GM12891 (cell line): ENCODE measurements at places on chromosomes 16 and 17.
A peak's percentile ranks its signal among the peaks of the same experiment; 100 is the strongest.

DNA sequence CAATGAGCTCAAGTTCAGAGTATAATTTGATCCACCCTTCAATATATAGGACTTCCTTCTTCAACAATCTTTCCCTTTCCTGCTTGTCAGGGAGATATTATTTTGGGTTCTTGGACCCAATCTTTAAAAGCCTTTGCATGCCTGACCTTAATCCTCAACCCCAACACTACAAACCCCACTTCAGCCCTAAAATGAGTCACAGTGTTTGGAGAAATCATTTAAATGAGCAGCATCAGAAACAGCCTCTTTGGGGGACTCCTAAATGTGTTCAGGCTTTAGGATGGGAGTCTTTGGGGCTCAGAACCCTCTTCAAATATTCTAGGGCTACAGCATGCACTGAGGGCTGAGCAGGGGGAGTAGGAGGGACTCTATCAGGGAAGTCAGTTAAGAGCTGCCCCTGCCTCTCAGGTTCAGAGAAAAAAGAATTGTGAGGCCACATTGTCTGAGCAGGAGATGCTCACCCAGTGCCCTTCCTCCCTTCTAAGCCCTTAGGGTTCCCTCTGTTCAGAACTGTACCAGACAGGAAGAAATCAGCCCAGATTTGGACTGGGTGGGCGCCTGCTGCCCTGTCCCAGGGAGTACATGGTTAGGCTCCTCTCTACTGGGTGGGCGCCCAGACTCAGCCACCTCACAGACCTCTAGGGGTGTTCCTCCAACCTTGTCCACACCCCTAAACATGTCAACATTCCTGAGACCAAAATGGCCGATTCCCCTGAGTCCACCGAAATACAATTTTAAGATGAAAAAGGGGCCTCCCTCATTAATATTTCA lies 5.0 kb downstream of the NEUROD2 start:
- no peak for DNase-seq

DNA sequence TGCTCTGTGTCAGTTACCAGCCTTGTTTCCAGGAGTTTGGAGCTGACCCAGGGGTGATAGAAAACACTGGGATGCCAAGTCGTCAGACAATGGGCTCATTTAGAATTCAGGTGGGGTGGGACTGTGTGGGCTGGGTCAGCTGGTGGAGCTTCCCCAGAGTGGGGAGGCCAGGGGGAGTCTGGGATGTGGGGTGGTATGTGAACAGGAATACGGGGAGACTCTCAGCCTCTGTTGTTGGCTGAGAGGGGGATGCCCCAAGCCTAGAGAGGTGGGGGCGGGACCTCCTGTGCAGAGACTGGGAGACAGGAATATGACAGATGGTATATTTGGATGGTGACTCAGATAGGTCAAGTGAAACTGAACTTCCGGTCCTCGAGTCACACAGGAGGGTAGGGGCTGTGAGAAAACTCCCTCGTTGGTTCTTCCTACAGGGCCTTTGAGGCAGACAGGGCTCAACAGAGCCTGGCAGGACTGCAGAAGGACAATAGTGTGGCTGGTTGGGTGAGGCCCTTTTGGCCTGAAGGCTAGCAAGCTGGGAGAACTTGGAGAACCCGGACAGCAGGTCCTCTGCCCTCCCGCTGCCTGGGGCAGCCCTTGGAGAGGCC lies 23.7 kb downstream of the CDH1 start:
- peak; percentile 39 for DNase-seq

GRCh38 chr17:68861602-68862001 lies 93.6 kb downstream of the ABCA8 start:
- DNase-seq = no peak

- DNase-seq = no peak
Observed at GRCh38 chr17:75853433-75853832, 1.7 kb downstream of the WBP2 start.

GRCh38 chr17:65227637-65228036 lies 90.5 kb downstream of the RGS9 start:
- no peak for DNase-seq

DNA sequence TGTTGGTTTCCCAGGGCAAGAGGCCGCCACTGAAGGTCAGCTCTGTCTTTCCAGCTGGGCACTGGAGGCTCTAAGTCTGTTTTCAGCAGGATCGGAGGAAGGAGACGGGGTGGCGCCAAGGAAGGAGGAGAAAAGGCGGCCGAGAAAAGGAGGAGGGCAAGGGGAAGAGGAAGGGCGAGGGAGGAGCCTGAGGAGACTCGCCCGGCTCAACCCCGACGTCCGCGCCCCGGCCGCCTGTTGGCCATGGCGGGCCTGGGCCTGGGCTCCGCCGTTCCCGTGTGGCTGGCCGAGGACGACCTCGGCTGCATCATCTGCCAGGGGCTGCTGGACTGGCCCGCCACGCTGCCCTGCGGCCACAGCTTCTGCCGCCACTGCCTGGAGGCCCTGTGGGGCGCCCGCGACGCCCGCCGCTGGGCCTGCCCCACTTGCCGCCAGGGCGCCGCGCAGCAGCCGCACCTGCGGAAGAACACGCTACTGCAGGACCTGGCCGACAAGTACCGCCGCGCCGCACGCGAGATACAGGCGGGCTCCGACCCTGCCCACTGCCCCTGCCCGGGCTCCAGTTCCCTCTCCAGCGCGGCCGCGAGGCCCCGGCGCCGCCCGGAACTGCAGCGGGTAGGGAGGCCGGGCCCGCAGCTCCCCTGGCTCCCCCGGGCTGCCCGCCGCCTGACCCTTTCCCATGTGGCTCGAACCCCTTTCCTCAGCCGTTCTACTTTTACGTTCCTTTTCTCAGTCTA lies at the start of gene RNF135:
Gene RNF135, plus strand, starts transcription at position 209 of the 737 bp plus-strand sequence. Its CDS starts 35 bp downstream, at position 244.
- DNase-seq = peak; percentile 66

GRCh38 chr17:55572599-55572998 lies 61.3 kb upstream of the SMIM36 start:
- no peak for DNase-seq
